ENCODE measurements at places on chromosomes 5 and 9.

DNA sequence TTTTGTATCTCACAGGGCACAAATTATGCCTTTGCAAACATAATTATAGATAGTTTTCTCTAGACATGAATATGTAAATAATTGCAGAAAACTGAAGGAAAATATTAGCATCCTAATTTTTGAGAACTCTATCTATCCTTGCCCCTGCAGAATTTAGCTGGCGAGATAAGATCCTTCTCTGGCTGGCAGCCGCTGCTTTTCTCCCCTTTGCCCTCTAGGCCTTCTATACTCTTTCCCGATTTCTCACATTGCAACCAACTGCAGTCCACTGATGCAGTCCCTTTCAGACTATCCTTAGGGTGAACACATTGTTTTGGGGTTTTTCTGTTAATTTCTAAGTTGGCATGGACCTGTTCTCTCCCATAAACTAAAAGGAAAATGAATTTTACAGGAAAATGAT is 91.3 kb downstream of the CD180 start:
- DNase-seq, result no peak

DNA sequence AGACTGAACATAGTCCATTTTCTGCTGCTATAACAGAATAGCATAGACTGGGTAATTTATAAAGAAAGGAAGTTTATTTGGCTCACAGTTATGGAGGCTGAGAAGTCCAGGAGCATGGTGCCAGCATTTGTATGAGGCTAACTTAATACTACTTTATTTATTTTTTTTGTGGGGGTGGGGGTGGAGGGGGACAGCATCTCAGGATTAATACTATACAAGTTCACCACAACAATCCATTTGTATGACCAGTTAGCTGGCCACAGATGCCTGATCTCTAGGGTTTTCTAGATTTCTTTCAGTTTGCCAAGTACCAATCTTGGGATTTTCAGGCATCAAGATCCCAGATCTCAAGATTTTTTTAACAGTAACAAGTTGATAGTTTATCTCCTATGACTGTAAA is 20.3 kb downstream of the ANGPTL2 start:
- DNase-seq, result no peak

DNA sequence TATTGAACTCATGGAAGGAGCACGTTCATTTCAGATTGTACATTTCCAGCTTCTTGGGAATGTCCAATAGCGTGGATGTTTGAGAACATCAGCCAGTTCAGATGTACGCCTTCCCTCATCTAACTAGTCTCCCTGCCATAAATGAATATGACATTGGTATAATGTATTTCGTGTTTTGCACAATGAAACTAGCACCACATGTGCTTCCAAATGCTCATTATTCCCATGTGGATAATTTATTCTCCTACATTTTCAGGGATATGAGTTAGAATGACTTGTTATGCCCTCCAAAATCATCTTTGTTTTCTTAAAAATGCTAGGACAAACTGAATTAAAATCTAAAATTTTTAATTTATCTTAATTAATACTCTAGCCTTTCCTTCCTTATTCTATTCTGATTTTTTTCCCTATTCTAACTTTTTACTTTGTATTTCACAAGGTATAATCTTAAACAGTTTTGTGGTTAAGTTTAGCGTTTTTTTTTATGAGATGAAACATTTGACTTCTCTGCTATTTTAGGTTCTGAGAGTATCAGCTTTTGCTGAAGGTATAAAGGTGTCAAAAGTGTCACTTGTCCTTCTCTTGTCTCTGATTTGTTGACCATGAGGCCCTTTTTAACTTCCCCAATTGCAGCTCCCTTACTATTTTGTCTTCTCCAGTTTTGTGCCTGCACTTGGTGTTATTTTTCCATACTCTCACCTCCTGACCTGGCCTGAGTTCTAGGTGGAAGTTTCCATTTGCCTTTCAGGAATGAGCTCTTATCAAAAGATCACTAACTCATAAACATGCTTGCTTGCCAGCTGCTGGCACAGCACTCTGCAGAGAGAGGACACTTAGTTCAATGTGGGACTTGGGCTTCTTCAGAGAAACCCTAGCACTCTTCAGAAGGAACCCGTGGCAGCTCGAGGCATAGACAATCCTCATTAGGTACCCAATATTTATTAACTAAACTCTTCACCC is 106.8 kb downstream of the FRMD3 start:
- no peak for DNase-seq

DNA sequence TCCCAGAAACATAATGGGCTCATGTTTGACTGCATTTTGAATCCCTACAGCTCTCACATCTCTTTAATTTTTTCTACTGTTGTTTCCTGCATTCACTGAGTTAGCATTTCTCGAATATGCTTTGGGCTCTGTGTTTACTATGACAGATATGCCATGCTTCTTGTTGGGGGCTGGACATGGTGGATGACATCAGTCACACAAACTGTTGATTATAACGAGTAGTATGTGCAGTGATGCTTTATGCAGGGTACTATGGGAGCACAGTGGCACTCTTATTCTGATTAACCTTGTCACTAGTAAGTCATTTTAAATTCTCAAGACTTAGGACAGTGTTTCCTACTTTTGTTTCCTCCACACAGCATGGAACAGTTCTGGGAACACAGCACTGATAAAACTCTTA is 295.4 kb upstream of the ZNF608 start:
- no peak for DNase-seq

- no peak for DNase-seq
Measured at GRCh38 chr5:83993803-83994202, 273.1 kb upstream of the HAPLN1 start.

- no peak for DNase-seq
Measured at GRCh38 chr9:78297672-78297961, 692 bp downstream of the PSAT1 start.

- no peak for DNase-seq
Measured at GRCh38 chr5:80867233-80867632, 92.9 kb upstream of the RASGRF2 start.
